RPMI7951 (cell line): ENCODE measurements at places on chromosomes 11 and 22.

GRCh38 chr11:1510928-1511327, 24.3 kb upstream of the MOB2 start:
- peak; percentile 9 for DNase-seq

GRCh38 chr11:100930185-100930778, 199.3 kb downstream of the PGR start:
- DNase-seq: peak; percentile 74

DNA sequence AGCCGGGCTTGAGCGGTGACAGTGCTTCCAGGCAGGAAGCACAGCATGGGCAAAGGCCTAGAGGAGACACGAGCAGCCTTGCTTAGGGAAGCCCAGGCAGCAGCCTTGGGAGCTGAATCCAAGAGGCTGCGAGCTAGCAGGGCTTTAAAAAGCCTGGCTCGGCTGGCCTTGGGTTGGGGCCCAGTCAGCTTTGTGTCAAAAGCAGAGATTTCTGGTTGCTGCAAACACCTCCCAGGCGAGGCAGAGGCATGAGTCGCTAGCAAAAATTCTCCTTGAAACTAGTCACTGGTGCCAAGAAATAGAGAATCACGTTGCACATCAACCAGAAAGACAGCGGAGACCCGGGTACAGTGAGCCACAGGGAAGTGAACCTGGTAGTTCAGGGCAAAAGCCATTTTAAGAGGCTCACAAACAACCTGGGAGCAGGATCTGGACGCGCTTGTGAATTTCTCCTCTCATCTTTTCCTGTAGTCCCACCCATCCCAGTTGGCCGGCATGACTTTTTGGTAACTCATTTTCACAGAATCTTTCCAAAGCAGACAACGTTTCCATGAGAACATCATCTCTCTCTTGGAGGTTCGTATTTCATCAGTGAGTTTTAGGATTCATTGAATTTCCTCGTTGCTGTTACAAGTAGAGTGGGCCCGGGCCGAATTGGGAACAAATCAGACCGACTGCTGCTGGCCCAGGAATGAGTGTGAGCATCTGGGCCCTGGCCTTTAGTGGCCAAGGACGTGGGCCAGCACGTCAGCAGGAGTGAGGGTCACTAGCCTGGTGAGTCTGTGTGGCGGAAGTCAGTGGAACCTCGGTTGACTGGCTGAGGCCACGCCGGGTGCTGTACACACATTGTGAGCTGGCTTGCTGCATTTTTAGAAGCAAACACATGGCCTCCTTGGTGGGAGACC, 16.4 kb upstream of the FGF4 start:
- DNase-seq: peak; percentile 5

DNA sequence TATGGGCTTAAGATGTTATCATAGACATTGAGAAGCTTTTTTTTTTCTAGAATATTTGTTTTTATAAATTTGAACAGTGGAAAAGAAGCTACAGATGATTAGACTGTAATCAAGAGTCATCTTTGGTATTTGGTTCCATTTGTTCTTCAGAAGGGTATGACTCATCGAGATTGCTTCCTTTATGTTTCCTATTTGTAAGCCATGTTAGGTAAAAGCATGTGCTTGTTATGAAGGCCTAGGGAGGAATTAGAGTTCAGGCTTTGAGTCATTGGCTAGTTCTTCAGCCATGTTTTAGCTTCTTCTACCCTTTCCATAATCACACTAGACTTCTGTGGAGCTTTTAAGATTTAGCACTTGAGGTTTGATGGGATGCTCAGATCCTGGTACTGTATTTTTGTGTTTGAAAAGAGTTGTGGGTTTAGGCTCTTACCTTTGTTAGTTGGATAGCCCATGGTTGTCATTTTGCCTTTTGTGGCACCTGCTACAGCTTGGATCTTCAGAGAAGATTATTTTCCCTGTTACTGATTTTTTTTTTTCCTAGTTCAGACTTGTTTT, 44.3 kb downstream of the POLD3 start:
- peak; percentile 84 for DNase-seq

- DNase-seq: no peak
Measured at GRCh38 chr11:57473285-57473841, 13.0 kb downstream of the RTN4RL2 start.

DNA sequence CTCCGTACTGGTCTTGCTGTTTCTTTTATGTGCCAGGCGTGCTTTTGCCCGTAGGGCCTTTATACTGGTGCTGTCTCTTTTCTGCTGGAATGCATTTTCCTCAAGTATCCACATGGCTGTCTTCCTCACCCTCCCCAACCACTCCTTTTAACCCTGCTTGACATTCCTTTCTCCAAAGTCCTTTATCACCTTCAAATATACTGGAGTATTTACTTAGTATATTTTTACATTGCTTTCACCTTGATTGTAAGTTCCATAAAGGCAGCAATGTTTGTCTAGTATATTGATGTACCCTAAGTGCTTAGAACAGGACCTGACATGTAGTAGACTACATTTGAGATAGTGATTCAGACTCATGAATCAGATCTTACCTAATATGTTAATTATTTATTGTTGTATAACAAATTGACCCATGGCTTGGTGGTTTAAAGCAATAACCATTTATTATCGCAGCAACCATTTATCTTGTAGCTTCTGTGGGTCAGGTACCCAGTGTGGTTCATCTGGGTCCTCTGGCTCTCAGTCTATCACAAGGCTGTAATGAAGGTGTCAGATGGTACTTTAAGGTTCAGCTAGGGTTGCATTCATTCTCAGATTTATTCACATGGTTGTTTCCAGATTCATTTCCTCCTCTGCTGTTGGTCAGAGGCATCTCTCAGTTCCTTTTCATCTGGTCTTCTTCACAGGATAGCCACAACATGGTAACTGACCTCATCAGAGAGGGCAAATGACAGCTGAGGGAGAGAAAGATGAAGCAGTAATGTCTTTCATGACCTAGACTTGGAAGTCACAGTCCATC, 34.2 kb downstream of the DDX10 start:
- no peak for DNase-seq

DNA sequence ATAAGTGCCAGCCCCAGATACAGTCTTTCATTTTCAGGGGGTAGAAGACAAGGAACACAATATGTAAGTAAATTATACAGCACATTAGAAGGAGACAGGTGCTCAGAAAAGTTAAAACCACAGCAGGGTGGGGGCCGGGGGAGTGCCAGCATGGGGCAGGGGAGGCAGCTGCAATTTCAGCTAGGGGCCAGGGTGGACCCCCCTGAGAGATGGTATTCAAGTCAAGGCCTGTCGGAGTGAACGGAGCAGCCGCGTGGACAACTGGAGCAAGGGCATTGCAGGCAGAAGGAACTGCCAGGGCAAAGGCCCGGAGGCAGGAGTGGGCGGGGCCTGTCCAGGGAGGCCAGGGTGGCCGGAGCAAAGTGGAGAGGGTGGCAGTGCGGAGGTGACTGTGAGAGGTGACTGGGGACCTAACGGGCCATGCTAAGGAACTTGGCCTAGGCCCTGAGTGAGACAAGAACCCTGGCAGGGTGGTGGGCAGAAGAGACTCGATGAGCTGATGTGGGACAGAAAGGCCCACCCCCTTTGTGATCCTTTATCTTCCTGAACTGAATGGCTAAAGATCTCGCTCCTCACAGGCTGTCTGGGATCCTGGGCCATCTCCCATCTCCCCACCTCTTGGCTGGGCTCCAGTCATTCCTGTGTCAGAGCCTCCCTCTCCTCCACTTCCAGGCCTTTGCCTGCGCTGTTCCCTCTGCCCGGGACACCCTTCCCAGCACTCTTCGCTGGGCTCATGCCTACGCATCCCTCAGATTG, 22.4 kb upstream of the FLRT1 start:
- no peak for DNase-seq

- DNase-seq: no peak
Measured at GRCh38 chr11:47445840-47446239, 3.1 kb downstream of the RAPSN start.

GRCh38 chr11:69131644-69132300, 24.0 kb upstream of the SMIM38 start:
- DNase-seq: peak; percentile 67

DNA sequence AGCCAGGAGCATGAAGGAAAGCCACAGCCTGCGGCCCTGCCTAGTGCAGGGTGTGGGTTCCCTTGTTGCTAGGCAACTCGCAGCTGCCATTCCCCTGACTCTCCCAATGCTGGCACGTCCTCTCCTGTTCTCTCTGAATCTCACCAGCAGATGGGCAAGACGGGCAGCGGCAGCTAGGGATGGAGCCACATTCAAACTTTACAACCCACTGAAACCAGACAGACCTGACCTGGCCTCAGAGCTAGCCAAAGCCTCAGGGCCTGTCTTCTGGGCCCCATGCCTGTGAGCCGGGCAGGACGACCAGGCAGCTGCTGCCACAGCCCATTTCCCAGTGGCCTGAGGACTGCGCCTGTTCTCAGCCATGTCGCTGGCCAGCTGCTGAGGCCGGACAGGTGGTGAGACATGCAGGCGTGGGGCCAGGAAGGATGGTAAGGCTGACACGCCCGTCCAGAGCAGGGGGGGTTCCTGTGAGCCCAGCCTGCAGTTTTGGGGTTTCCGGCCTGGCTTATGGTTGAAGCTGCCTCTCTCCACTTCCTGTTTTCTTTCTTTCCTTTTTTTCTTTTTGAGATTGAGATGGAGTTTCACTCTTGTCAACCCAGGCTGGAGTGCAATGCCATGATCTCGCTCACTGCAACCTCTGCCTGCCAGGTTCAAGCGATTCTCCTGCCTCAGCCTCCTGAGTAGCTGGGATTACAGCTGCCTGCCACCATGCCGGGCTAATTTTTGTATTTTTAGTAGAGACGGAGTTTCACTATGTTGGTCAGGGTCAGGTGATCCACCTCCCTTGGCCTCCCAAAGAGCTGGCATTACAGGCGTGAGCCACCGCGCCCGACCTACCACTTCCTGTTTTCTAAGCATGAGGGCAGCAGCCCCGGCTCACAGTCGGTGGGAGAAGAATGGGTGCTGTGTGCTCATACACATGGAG, 4.1 kb downstream of the SUN2 start:
- no peak for DNase-seq

- no peak for DNase-seq
Measured at GRCh38 chr11:128151338-128151737, 436.0 kb downstream of the ETS1 start.

DNA sequence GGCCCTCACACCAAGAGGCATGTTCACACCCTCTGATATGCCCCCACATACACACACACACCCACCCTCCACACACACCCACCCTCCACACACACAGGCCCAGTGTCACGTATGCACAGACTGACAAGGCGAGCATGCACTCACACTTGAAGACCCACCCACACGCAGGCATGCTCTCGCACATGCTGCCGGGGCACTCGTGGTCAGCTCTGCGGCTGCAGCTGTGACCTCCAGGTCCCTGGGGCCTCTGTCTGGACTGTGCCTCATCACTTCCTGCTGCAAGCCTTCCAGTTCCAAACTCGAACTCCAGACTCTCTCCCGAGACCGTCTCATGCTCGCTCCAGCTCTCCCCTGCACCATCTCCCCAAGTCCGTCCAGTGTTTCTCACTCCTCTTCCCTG, 9.5 kb downstream of the DCHS1 start:
- peak; percentile 85 for DNase-seq

- no peak for DNase-seq
Measured at GRCh38 chr11:69218946-69219720, 63.4 kb downstream of the SMIM38 start.

DNA sequence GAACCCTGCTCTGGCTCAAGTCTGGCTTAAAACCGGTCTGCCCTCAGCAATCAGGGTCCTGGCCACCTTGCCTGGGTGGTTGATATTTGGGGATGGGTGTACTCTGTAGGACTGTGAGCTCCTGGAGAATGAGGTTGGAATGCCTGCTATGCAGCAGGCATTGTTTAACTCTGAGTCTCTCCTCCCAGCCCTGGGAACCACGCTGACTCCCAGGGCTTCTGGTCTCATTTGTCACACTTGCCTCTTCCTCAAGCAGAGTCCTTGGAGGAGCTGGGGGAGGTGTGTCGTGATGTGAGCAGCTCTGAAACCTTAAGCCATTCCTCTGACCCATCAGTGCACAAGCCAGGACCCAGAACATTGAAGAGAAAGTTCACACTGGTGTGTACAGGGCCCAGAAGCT, 340.1 kb downstream of the MN1 start:
- DNase-seq: peak; percentile 83

DNA sequence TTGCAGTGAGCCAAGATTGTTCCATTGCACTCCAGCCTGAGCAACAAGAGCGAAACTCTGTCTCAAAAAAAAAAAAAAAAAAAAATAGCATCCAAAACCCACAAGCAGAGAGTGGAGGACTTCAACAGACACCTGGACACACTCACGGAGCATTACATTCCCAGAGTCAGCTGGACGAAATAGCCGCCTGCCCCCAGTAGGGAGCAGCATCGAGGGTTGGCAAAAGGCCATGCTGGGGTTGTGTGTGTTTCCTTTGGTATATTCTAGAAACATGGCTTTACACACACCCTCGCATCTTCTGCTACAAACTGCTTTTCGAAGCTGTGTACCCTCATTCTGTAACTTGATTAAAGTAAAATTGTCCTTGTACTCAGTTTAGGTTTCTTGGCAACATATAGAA, 5.3 kb downstream of the ADA2 start:
- DNase-seq: no peak

DNA sequence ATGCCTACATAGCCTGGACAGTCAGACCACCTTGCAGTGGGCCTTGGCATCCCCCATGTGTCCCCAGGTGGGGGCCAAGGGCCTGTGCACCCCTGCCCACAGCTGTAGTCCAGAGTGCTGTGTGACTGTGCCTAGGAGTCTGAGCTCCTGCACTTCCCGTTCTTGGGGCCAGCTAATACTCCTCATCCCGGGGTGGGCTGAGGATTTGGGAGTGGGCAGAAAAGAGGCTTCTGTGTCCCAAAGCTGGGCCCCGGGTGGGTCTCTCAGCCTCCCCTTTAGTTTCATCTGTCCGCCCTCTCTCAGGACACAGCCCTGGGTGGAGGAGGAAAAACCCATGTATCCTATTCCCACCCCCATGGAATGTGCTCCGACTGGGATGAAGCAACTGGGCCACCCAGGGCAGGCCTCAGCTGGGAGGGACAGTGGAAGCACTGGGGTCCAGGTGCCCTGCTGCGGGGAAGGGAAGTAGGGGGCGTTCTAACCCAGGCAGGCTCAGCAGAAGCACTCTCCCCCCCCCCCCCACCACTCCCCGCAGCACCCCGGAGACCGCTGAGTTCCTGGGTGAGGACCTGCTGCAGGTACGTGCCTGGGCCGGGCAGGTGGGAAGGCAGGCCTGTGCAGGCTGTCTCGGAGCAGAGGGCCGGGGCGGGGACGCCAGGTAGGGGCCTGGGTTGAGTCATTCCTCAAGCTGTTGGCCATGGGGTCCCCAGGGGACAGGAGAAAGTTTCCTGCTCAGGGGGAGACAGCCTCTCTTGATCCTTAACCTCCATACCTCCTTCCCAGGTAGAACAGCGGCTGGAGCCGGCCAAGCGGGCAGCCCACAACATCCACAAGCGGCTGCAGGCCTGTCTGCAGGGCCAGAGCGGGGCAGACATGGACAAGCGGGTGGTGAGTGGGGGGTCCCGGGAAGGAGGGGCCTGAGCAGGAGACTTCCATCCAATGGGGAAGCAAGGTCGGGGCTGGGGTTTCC, 1.4 kb downstream of the SH3BP1 start:
- DNase-seq: no peak

- no peak for DNase-seq
Measured at GRCh38 chr11:6156628-6157359, 13.3 kb downstream of the OR52B2 start.

GRCh38 chr11:29318134-29318845, 698.5 kb downstream of the KCNA4 start:
- peak; percentile 27 for DNase-seq
